ENCODE measurements at places on chromosomes 7 and 10.

DNA sequence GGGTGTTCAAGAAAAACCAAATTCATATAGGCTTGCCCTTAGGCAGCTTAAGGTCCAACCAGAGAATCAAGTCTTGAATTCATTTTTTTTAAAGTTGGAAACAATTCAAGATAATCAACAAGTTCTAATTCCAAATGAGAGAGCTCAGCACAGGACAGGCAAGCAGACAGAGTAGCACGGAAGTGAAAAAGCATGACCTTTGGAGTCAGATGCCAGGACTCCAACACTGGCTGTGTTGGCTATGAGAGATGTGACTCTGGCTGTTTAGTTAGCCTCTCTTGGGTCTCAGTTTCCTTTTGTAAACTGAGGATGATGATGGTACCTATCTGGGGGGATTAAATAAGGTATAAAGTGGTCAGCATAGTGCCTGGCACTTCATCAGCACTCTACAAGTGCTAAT, 49.3 kb downstream of the FBXW4 start:
- DNase-seq: no peak

GRCh38 chr10:78182841-78183240, 149.2 kb downstream of the RPS24 start:
- DNase-seq: no peak

GRCh38 chr10:99280472-99280871, 44.8 kb upstream of the HPSE2 start:
- no peak for DNase-seq

DNA sequence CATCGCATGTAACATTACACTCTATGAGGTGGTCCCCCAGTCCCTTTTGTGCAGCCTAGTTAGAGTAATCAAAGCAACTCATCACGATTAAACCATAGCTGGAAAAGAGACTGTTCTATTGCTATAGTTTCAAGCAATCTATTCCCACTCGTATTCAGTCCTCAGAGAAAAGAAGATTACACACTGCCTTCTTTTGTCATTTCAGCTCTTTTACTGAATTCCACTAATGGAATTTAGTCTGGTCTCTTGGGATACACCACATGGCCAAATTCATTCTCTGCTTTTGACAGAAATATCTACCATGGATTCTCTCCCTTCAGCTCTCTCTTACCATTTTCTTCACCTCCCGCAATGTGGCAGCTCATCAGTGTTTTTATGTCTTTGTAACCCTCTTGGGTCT, 108.9 kb upstream of the HDAC9 start:
- DNase-seq: no peak

- no peak for DNase-seq
Observed at GRCh38 chr7:76514926-76515771, 4.8 kb downstream of the UPK3B start.

DNA sequence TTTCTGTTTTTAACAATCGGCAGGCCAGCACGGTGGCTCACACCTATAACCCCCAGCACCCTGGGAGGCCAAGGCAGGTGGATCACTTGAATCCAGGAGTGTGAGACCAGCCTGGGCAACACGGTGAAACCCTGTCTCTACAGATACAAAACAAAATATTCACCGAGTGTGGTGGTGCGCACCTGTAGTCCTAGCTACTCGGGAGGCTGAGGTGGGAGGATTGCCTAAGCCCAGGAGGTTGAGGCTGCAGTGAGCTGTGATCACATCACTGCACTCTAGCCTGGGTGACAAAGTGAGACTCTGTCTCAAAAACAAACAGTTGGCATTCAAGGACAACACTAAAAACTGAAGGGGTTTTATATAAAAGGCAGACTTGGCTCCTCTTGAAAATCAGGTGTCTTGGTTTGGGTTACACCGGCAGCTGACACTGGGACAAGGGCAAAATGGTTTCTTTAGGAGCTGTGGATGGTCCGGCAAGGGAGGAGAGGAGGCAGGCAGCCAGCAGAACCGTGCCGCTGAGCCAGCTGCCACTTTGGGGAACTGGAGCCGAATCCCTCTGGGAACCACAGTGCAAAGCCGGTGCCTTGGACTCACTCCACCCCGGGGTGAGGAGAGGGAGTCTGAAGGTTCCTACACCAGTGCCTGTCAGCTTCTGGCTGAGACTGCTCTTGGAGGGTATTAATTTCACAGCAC, 52.6 kb downstream of the CHST3 start:
- DNase-seq: peak; percentile 39

- DNase-seq: peak; percentile 26
Observed at GRCh38 chr7:1532456-1533254, 2.2 kb downstream of the MAFK start.

DNA sequence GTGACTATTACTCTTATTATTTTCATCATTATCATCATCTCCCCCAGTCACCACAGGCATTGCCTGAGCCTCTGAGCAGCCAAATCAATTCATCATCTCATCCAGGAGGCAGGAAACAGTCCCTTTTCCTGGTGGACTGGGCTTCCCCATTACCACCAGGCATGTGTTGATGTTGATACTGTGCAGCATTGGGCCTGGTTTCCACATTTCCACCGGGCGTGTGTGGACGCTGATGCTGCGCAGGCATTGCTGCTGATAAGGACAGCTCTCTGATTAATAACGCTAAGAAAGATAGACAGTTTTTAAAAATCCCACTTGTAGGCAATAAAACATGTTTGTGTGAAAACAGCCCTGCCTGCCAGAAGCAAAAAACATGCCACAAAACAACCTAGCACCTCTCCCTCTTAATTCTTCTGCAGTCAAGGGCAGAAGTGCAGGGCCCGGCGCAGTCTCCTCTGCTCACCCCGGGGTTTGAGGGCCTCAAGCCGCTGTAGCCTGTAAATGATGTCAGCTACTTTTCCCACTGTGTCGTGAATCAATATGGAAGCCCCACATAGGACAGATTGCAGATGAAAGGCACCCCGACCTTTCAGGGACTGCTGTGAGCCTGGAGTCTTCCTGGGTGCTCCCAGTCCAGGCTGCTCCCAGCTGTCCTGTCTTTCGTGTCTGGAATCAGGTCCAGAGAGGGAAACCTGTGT, 216.0 kb downstream of the WDR37 start:
- no peak for DNase-seq

- no peak for DNase-seq
Observed at GRCh38 chr7:84271543-84271942, 77.0 kb upstream of the SEMA3A start.

- peak; percentile 54 for DNase-seq
Observed at GRCh38 chr7:150379441-150380379, 580 bp downstream of the ZNF775 start.

Measured in midbrain (tissue), 1 donor.